ENCODE measurements at places on chromosomes 12 and 14.

DNA sequence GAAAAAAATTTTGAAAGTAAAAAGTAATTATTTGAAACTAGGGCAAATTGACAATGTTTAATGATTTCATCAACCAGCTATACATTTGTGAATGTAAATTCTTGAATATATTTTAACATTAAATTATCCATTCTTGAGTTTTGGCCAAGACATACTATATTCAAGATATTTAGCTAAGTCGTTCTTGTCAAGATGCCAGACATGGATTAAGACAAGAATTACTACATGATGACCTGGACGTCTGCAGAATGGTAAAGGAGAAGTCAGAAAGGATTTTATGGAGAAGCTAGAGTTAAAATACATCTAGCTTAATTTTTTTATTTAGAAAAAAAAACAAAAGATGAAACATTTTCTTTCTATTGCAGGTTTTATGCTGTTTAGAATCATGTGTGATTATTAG, 255.8 kb downstream of the TMTC2 start:
- no peak for DNase-seq

DNA sequence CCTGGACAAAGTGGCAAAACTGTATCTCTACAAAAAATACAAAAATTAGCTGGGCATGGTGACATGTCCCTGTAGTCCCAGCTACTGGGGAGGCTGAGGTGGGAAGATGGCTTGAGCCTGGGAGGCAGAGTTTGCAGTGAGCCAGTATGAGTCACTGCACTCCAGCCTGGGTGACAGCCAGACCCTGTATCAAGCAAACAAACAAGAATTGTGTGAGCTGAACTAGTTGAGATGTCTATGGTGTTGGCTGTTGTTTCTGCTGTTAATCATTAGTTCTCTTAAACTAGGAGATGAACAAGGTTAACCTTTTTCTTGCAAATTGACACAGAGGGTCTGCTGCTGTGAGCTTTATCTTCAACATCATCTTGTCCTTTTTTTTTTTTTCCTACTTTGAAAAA, 23.6 kb downstream of the RASSF3 start:
- DNase-seq: peak; percentile 37

DNA sequence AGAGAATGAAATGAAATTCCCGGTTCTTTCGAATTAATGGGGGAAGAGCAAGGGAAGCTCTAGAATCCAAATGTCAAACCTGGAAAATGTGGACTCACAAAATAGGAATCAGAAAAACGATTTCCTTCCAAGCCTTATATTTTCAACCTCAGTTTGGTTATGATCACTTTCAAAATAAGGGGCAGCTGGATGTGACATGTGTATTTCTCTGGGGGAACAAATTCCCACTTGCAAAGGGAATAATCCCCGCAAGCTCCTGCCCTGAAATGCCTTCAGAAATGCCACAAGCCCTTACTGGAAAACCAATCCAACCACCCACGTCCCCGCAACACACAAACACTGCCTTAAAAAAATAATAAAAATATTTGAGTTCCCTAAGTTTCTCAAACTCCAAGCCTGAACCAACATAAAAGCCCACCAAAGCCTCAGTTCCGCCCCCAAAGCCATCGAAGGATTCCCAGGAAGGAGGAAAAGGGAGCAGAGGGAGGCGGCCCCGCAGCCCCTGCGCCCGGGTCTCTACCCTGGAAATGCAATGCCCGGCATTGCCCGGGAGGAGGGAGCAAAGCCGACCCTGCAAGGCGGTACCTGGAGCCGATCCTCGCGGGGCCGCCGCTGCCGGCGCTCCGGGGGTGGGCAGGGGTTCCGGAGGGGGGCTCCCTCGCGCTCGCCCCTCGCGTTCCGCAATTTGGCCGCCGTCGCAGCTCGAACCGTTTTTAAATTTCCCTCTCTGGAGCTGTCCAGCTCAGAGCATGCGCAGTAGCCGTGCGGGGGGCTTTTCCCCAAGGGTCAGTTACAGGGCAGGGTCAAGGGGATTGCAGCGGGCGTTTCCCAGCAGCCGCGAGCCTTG, at the start of gene FOXN4:
FOXN4 (minus strand) TSS at position 751 of the 847 bp plus-strand sequence. CDS start 963 bp downstream, outside the sequence.
- DNase-seq: no peak

- no peak for DNase-seq
Measured at GRCh38 chr14:20733684-20734429, 11.8 kb upstream of the EDDM3A start.

DNA sequence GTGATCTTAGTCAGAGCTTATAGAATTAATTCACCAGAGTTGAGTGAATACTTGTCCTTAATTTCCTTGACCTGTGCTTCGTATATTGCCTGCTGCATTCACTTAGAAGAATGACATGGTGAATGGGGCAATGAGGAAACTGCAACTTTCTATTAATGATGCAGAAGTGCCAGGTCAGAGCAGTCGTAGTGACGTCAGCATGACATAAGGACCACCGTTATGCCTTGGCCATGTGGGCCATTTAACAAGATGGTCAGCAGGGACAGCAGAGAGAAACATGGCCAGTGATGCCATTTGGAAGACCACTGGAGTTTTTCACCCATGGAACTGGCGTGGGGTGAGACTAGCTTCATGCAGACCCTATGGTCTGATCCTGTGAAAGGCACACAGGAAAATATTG, 1469.4 kb upstream of the TMEM132C start:
- DNase-seq: no peak

GRCh38 chr14:75138492-75138891, 11.6 kb upstream of the NEK9 start:
- DNase-seq: no peak

DNA sequence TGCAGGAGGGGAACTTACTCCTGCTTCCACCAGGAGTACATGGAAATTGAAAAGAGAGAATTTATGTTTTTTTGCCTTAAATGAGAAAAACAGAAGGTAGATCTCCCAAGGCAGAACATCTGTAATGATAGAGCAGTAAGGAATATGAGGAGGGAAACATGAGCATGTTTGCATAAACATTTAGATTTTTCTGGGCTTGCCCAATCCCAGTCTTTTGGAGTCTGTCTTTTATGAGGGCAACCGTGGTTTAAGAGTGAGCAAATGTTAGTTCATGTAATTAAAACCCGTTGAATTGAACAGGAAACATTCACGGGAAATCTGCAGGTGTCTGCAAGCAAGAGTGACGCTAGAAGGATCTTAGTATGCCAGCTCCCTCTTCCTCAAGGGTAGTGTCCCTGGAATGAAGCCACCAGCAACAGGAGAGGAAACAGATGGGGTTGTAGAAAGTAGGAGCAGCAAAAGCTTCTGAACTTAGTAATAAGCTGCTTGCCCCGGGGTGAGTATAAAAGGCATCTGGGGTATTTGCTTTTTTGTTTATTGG, 79.3 kb downstream of the ARF6 start:
- no peak for DNase-seq

GRCh38 chr14:45650754-45651153, 397.8 kb upstream of the MIS18BP1 start:
- DNase-seq: no peak

- no peak for DNase-seq
Measured at GRCh38 chr14:59588101-59588500, 11.5 kb upstream of the CCDC175 start.

DNA sequence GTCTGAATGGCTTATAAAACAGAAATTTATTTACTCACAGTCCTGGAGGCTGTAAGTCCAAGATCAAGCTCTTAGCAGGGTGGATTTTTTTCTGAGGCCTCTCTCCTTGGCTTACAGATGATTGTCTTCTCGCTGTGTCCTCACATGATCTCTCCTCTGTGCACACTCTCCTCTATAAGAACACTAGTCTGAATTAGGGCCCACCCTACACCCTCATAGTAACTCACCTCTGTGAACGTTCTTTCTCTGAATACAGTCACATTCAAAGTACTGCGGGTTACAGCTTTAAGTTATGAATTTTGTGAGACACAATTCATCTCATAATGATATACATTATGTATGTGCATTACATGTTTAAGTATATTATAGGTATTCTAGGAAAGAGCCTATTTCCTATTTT, 135.7 kb upstream of the ATXN7L3B start:
- DNase-seq: no peak

DNA sequence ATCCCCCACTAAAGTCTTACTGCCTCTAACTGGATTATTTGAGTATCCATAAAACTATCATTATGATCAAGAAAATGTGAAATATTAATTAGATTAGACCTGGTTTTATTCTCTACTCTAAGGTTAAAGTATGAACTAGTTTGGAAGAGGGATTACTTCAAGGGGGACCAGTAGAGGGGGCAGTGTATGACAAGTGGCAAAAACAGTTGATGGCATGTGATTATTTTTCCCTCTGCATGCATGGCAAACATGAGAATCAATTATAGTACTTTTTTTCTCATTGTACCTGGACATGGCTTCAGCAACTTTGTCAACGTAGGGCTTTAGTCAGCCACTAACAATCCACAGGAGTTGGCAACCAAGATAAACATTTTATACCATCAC, 145.0 kb upstream of the SLC38A2 start:
- no peak for DNase-seq

- no peak for DNase-seq
Measured at GRCh38 chr14:76995279-76996035, 33.1 kb downstream of the IRF2BPL start.

DNA sequence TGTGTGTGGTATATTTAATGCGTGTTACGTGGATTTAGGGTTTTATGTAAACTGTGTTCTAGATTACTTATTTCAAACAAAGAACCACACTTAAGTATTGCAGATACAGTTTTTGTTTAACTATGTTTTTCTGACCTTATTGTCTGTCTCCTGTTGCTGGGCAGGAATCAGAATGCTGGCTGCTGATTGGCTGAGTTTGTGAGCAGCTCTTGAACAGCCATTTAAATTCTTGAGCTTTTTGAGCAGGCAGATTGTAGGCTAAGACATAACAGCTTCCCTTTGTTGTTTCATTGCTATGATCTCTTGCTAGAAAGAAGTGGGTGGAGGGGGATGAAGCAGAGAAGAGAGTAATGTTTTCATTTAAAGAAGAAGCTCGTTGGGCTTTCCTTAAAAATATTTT, 52.2 kb downstream of the ATF7IP start:
- peak; percentile 77 for DNase-seq

- no peak for DNase-seq
Measured at GRCh38 chr12:119202544-119202943, 23.8 kb downstream of the HSPB8 start.

- DNase-seq: no peak
Measured at GRCh38 chr12:80226576-80226975, 127.2 kb downstream of the OTOGL start.

DNA sequence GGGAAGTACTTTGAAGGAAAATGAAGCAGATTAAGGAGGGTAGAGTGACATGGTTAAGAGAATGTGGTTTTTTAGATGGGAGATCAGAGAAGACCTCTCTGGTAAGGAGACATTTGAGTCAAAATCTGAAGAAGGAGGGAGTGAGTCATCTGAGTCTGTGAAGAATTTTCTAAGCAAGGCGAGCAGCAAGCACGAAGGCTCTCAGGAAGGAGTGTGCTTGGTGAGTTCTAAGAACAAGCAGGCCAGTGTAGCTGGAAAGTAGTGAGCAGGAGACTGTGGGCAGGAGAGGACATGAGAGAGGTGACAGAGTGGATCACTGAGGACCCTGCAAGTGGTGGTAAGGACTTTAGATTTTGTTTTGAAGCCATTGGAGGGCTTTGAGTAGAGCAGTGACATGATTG, 76.3 kb upstream of the FUT8 start:
- no peak for DNase-seq

GRCh38 chr14:90061685-90062126, at the start of gene KCNK13:
Gene KCNK13, plus strand, starts transcription at chr14:90061994. Its CDS starts 212 bp downstream, at chr14:90062206.
- DNase-seq: no peak
